Progenitor cell of endocrine pancreas (in vitro differentiated cells): ENCODE measurements at places on chromosomes 2 and 18. TPM values are rescaled to one million over a fixed set of nuclear protein-coding genes. Genes with fewer than 3 reads are reported as not detected.
A peak's percentile ranks its signal among the peaks of the same experiment; 100 is the strongest.

ELOA2 gene
- not detected in 2 replicates for total RNA-seq

GPAT2 gene
- total RNA-seq = not detected in 2 replicates

CHN1 gene
- 46.1 and 50.3 TPM in 2 replicates for total RNA-seq

LRRTM4 gene
- total RNA-seq = 2.3 and 3.3 TPM in 2 replicates

FBXO36 gene
- 3.9 and 4.0 TPM in 2 replicates for total RNA-seq

MARCHF4 gene
- total RNA-seq = 2.0 and 2.2 TPM in 2 replicates

DNA sequence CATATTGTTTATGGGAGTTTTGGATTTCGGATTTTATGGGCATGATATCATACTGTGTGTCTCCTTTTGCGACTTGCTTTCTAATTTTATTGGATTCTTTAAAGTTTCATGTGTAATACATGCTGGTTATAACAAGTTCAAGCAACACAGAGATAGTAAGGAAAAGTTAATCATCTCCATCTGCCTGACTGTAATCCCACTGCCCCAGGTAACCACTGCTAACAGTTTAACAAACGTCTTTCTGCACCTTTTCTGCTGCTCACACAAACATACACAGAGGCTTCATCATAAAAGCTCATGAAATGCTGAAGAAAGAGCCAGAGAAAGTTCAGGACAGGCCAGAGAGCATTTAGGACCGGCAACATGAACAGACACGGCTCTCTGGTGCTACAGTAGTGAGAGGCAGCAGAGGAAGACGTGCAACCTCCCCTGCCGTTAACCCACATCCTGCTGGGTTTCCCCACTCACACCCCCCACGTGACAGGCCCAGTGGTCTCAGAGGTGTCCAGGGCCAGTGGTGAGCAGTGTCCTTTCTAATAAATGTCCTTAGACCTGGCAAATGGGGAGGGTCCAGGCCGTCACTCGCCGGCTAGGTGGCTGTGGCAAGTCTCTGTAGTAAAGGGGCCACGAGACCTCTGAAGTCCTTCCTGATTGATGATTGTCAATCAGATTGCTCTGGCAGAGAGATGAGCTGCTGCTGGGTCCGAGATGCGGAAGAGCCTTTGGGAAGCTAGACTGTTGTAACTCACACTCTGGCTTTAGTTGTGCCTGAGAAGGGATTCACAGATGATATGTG is 43.0 kb upstream of the SLC1A4 start:
- H3K4me1 ChIP-seq = peaks cover 4% of the 10 kb centered on the region
- no peak overlapping the region for H3K27ac ChIP-seq
- H3K27me3 ChIP-seq = peaks cover 10% of the 10 kb centered on the region
- H3K4me3 ChIP-seq = no peak overlapping the region
- no peaks in the 10 kb centered on the region for H3K36me3 ChIP-seq

- no peaks in the 10 kb centered on the region for H3K27me3 ChIP-seq
- DNase-seq = no peak
- no peak overlapping the region for H3K27ac ChIP-seq
- no peak overlapping the region for H3K4me3 ChIP-seq
- H3K4me1 ChIP-seq = peaks cover 8% of the 10 kb centered on the region
Measured at GRCh38 chr2:179348906-179349305, 84.3 kb upstream of the SESTD1 start.

- no peak for DNase-seq
- no peaks in the 10 kb centered on the region for H3K4me1 ChIP-seq
- H3K27ac ChIP-seq = no peak overlapping the region
- H3K27me3 ChIP-seq = no peaks in the 10 kb centered on the region
- H3K36me3 ChIP-seq = peaks cover 2% of the 10 kb centered on the region
- no peak overlapping the region for H3K4me3 ChIP-seq
Measured at GRCh38 chr18:13232086-13232917, 13.7 kb downstream of the LDLRAD4 start.

GRCh38 chr2:120654381-120655134 is 81.1 kb upstream of the GLI2 start:
- peaks cover 5% of the 10 kb centered on the region for H3K36me3 ChIP-seq
- H3K4me3 ChIP-seq = no peak overlapping the region
- peaks cover 2% of the 10 kb centered on the region for H3K4me1 ChIP-seq
- no peak overlapping the region for H3K27ac ChIP-seq
- DNase-seq = no peak
- peaks cover 40% of the 10 kb centered on the region for H3K27me3 ChIP-seq

DNA sequence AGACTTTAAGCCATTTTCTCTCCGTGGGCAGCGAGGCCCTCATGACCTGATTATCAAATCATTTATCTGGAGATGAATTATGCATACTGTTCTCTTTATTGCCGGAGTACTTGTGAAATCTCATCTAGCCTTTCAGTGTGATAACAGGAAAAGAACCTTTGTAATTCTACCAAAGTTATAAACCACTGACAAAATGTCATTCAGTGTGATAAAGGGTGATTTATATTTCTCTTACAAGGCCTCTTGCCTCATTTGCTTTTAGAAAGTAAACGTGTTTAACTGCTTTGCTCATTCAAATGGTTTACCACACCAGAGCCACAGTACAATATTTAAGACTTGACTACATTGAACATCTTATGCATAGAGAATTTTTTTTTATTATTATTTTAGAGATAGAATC is 13.8 kb downstream of the MTCL1 start:
- DNase-seq = no peak
- H3K27ac ChIP-seq = peak overlapping the region; percentile 13
- H3K4me3 ChIP-seq = no peak overlapping the region

DNA sequence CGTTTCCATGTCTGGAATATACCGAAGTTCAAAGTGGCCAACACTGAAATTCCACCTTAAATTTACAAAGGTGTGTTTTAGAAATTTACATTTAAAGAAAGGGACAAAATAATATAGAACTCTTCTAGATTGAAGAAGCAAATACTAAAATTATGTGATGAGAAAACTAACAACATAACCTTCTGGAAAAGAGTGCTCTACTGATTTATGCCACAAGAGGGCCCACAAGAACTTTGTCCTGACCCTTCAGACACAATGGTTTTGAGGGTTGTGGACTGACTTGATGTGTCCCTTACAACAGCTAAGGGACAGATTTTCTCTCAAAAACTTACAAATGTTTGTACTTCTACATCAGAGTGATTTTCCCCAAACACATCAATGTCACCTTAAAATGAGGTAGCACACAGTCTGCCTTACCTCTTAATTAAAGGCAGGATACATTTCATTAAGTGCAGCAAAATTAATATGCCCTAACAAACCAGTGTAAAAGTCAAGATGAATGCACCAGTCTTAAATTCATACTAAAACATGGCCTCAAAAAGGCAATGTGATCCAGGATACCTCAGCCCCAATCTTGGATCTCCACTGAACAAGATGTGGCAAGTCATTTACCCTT is 36.2 kb downstream of the EIF2AK3 start:
- H3K36me3 ChIP-seq = peaks cover 13% of the 10 kb centered on the region
- H3K4me1 ChIP-seq = peaks cover 3% of the 10 kb centered on the region
- H3K27me3 ChIP-seq = no peaks in the 10 kb centered on the region
- H3K27ac ChIP-seq = peak overlapping the region; percentile 76
- no peak overlapping the region for H3K4me3 ChIP-seq

GRCh38 chr2:159550231-159550630 is 66.1 kb downstream of the BAZ2B start:
- H3K4me1 ChIP-seq = no peaks in the 10 kb centered on the region
- peaks cover 8% of the 10 kb centered on the region for H3K36me3 ChIP-seq

DNA sequence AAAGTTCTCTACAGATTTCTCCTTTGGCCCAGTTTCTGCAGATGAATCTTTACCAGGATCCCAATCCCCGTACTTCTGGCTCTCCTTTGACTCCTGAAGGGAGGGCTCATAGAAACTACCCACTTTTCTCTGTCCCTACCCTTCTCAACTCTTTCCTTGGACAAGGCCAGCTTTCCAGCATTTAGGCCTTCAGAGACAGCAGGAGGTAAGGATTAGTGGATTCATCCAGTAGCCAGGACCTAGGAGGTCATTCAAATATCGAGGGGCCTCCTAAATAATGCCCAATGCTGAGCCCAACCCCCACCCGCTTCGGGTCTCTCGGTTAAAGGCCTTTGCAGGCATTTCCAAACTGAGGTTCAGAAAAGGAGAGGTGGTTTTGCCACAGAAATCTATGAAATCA is 4.8 kb upstream of the ZNF532 start:
- DNase-seq = no peak
- H3K27me3 ChIP-seq = peaks cover 5% of the 10 kb centered on the region
- no peaks in the 10 kb centered on the region for H3K36me3 ChIP-seq
- H3K27ac ChIP-seq = no peak overlapping the region
- H3K4me1 ChIP-seq = peaks cover 32% of the 10 kb centered on the region

DNA sequence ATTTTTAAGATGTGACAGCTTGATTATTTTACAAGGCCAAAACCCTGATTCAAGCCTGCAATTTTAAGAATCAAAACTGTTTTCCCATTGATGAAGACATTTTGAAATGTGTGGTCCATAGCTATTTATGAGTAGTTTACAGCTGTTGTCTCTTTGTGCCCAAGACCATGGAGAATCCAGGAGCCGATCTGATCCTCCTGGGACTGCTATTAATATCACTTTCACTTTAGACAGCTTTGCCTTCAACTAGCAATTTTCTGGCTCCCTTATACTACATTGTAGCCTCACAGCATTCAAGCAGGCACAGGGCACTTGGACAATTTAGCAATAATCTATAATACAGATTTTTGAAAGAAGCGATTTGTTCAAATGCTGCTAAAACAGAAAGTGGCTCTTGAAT is 172.9 kb downstream of the SLC8A1 start:
- H3K4me1 ChIP-seq = no peaks in the 10 kb centered on the region
- H3K27me3 ChIP-seq = no peaks in the 10 kb centered on the region
- DNase-seq = no peak
- no peaks in the 10 kb centered on the region for H3K36me3 ChIP-seq
- H3K27ac ChIP-seq = no peak overlapping the region
- H3K4me3 ChIP-seq = no peak overlapping the region

GRCh38 chr2:188013767-188014166 is 277.9 kb upstream of the GULP1 start:
- no peak for DNase-seq
- peaks cover 1% of the 10 kb centered on the region for H3K36me3 ChIP-seq
- H3K27me3 ChIP-seq = no peaks in the 10 kb centered on the region
- no peak overlapping the region for H3K27ac ChIP-seq
- no peak overlapping the region for H3K4me3 ChIP-seq
- H3K4me1 ChIP-seq = no peaks in the 10 kb centered on the region

DNA sequence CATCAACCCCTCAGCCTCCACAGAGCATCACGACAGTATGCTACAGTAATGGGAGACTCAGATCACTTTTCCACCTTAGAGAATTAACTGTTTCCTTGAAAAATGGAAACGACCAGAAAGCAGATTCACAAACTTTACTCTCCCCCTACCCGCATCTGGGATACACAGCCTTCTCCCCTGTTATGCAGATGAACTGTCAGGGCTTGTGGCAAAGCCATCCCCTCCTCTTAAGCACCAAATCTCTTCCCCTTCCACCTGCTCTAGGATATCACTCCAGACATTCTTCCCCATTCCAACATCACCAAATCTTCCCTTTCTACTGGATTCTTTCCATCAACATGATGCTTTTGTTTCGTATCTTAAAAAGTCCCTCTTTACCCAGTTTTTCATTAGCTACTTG is 26.4 kb downstream of the NEB start:
- no peak overlapping the region for H3K4me3 ChIP-seq
- peaks cover 2% of the 10 kb centered on the region for H3K36me3 ChIP-seq
- no peaks in the 10 kb centered on the region for H3K4me1 ChIP-seq

DNA sequence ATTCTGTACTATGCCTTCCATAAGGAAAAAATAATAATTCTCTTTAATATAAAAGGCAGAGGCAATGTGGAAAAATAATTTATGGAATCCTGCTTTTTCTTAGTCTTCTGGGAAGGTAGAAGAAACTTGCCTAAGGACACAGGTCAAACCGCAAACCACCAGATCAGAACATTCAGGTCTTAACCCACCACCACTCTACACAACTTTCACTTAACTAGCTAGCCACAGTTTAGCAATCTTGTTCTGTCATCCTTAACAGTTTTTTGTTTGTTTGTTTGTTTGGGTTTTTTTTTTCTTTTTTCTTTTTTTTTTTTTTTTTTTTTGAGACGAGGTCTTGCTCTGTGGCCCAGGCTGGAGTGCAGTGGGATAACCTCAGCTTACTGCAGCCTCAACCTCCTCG is 70.6 kb downstream of the ACVR1 start:
- H3K27me3 ChIP-seq = no peaks in the 10 kb centered on the region
- no peak overlapping the region for H3K27ac ChIP-seq
- H3K4me1 ChIP-seq = peaks cover 7% of the 10 kb centered on the region
- H3K4me3 ChIP-seq = no peak overlapping the region
- DNase-seq = no peak

- no peak overlapping the region for H3K4me3 ChIP-seq
- H3K36me3 ChIP-seq = peaks cover 18% of the 10 kb centered on the region
- no peaks in the 10 kb centered on the region for H3K27me3 ChIP-seq
- H3K27ac ChIP-seq = no peak overlapping the region
Measured at GRCh38 chr2:208306291-208306690, 40.2 kb downstream of the PIKFYVE start.

DNA sequence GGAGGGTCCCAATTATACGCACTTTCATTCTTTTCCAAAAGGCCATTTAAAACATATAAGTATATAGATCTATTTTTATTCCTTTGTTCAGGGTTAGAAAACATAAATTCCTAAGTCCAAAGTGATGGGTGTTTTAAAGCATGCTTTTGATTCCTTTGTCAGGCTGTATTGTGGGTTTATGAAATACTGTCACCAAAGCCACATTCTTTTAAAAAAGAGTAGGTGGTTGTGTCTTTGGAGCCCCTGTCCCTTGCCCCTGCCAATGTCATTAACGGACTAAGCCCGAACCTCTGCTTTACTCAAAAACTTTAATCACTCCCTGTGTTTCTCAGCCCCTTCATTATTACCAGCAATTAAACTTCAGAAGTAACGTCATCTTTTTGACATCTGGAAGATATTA is 104.9 kb upstream of the APCDD1 start:
- DNase-seq = no peak
- peaks cover 5% of the 10 kb centered on the region for H3K27me3 ChIP-seq
- H3K4me3 ChIP-seq = no peak overlapping the region
- no peaks in the 10 kb centered on the region for H3K36me3 ChIP-seq

GRCh38 chr2:68774569-68775271 is 40.1 kb downstream of the ARHGAP25 start:
- no peaks in the 10 kb centered on the region for H3K36me3 ChIP-seq
- peaks cover 6% of the 10 kb centered on the region for H3K4me1 ChIP-seq
- H3K4me3 ChIP-seq = no peak overlapping the region
- H3K27me3 ChIP-seq = peaks cover 12% of the 10 kb centered on the region

GRCh38 chr2:171545086-171545485 is 22.8 kb downstream of the CYBRD1 start:
- H3K36me3 ChIP-seq = no peaks in the 10 kb centered on the region
- DNase-seq = no peak
- H3K27me3 ChIP-seq = no peaks in the 10 kb centered on the region
- H3K4me1 ChIP-seq = no peaks in the 10 kb centered on the region

DNA sequence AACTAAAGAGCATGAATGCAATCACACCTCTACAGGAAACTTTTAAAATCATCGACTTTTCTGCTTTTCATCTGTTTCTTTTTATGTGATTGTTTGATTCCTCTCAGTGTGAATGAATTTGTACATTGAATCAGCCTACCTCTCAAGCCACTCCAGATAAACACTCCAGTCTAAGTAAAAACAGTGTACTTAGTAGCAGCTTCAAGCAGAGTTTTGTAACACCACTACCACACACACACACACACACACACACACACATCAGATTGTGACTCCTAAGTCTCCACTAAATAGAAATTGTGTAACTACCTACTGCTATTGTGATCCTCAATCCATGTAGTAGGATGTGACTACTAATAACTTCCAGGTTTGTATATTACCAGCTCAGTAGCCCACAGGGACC is 65.3 kb upstream of the EPB41L5 start:
- DNase-seq = no peak
- no peaks in the 10 kb centered on the region for H3K4me1 ChIP-seq
- H3K27ac ChIP-seq = no peak overlapping the region
- no peaks in the 10 kb centered on the region for H3K27me3 ChIP-seq
- no peak overlapping the region for H3K4me3 ChIP-seq
- H3K36me3 ChIP-seq = peaks cover 5% of the 10 kb centered on the region
